Occipital lobe (tissue), 3 donors: ENCODE measurements at places on chromosomes 16 and 17. TPM values are rescaled to one million over a fixed set of nuclear protein-coding genes. Genes with fewer than 3 reads are reported as not detected.

DNA sequence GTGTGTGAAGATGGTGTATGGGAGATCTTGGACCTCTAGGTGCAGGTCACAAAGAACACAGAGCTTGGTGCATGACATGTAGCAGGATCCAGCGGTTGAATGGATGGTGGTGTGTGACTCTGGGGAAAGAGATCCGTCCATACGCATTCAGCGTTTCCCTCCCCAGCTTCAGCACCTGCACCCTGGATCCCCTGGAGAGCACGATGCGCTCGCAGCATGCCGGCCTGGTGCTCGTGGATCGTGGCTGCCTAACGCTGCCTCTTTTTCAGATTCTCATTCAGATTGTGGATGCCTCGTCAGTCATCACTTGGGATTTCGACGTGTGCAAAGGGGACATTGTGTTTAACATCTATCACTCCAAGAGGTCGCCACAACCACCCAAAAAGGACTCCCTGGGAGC, 70.9 kb downstream of the SEC14L1 start:
- DNase-seq: no peak

- no peak for DNase-seq
These were observed 16.1 kb downstream of the MGRN1 start for GRCh38 chr16:4640572-4641305.

DNA sequence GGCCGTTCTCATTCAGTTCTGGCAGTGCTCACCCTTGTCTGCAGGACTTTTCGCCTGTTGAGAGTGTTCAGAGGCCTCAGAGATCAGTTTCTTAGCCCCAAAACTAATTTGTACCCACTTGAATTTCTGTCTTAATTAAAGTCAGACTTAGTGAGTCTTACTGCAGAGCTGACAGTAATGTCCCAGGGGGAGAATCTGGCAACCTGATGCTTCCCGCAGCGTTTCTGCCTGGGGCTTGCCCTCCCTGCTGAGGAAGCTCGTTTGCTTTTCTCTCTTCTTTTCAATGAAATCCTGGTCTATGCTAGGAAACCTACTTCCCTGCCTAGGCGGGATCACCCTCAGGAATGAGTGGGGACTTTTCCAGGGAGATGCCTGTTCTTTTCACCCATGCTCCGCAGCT, 25.3 kb downstream of the DBNDD1 start:
- DNase-seq: no peak

DNA sequence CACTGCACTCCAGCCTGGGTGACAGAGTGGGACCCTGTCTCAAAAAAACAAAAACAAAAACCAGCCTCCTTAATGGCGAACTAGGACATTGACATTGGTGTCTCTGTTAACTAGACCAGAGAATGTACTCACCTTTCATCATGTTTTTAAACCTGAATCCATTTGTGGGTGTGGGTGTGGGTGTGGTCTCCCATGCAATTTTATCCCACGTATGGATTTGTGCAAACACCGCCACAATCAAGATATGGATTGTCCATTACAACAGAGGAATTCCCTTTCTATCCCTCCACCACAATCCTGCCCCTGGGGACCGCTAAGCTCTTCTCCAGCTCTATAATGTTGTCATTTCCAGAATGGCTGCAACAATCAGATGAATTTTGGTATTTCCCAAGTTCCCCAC, 49.9 kb downstream of the DNAH17 start:
- no peak for DNase-seq

DNA sequence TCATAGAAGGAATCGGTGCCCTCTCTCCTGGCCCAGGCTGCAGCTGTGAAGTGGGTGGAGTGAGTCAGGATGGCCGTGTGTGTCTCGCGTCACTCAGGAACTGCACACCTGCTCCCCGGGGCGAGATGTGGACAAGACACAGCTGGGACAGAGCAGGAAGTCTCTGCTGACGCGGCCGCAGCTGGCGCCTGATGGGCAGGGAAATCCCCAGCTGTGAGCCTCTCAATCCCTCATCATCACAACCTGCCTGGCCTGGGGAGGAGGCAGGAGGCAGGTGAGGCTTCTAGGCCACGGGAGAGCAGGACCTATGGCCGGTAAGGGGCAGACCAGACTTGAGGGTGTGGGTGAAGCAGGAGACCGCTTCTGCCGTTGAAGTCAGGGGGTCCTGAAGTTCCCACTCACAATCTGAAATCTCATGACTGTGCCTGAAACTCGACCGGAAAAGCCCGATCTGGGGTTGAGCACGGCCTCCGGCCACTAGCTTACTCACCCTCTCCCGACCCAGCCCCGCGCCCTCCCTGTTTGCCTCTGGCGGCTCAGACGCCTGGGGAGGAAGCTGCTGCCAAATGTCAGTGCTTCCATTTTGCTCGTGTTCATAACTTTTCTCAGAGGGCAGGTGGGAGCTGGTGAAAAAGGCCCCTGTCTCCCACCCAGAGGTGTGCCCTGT, 1.1 kb upstream of the TRPV3 start:
- DNase-seq: no peak

- no peak for DNase-seq
These were observed 156.6 kb downstream of the PHKB start for GRCh38 chr16:47617732-47618131.

DNA sequence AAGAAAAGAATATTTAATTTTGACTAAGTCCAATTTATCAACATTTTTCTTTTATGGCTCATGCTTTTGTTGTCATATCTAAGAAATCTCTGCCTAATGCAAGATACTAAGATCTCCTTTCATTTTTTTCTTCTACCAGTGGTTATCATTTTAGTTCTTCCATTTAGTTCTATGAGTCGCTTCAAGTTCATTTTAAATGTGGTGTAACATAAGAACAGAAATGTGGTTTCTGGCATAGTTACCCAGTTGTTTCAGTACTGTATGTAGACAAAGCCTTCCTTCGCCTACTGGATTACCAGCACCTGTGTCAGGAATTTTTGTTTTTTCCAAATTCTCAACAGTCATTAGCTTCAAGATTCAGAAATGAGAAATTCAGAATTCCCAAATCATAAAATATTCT, 175.7 kb downstream of the PARN start:
- DNase-seq: no peak

Gene SCARF1
- total RNA-seq: 3.9 TPM
